Stimulated activated CD4-positive, alpha-beta T cell treated with anti-CD3 and anti-CD28 coated beads, Interleukin-2, amount 100 ng/mL, for 48 hours (primary cell): ENCODE measurements at places on chromosomes 13 and 19.
A peak's percentile ranks its signal among the peaks of the same experiment; 100 is the strongest.

DNA sequence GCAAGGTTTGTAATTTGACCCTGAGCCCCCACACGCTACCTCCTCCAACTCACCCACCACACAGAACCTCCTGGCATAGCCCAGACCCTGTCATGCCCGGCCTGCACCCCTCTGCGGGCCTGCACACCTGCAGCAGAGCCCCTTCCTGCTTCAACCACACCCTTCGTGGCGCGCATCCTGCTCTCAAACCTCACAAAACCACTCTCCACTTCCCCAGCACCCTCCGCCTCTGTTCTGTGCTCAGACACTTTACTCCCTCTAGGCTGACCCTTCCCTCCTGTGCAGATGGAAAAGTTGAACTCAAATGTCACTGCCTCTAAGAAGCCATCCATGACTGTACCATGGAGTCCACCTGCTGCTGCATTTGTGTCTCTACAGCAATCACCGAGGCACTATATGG, 28.5 kb downstream of the FAAP24 start:
- no peak for DNase-seq

GRCh38 chr13:73702419-73703071, 431.7 kb downstream of the KLF12 start:
- DNase-seq: peak; percentile 16

- no peak for DNase-seq
These were observed 4.6 kb downstream of the AP2S1 start for GRCh38 chr19:46845959-46846459.

GRCh38 chr19:15371786-15372380, 7.7 kb downstream of the AKAP8 start:
- DNase-seq: no peak

DNA sequence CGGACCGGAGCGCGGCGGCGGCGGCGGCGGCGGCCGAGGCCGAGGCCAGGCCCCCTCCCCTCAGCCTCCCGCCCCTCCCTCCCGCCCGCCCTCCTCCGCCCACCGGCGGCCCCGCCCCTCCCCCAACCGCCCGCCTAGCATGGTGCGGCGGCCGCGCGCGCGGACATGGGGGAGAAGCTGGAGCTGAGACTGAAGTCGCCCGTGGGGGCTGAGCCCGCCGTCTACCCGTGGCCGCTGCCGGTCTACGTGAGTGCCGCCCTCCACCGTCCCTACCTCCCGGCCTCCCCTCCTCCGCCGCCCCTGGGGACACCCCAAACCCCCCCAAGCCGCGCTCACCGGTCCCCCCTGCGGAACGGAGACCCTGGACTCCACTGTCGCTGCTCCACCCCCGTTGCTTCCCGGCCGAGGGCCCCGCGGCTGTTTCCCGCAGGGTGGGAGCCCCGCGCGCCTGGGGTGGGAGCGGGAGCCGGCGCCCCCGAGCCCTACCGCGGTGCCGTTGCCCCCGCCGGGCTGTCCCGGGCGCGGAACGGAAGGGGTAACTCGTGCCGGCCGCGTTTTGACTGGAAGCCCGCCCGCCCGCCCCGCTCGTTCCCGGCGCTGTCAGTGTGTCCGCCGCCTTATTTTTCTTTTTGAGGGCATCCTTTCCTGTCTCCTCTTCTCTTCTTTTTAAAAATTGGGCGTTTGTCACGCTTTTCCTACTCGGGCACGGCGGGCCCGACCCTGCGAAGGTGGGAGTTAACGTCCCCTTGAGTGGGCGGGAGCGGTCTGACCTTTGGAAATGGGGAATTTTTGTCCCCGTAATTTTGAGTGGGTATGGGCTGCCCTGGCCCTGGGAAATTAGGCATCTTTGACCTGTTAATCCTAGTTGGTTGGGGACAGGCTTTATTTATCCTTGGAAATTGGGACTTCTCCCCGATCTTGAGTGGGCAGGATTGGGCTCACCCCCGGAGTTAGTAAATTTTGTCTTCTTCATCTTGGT, 576 bp downstream of the DOT1L start:
- DNase-seq: no peak

- no peak for DNase-seq
These were observed 223.6 kb downstream of the RGCC start for GRCh38 chr13:41680900-41681299.

DNA sequence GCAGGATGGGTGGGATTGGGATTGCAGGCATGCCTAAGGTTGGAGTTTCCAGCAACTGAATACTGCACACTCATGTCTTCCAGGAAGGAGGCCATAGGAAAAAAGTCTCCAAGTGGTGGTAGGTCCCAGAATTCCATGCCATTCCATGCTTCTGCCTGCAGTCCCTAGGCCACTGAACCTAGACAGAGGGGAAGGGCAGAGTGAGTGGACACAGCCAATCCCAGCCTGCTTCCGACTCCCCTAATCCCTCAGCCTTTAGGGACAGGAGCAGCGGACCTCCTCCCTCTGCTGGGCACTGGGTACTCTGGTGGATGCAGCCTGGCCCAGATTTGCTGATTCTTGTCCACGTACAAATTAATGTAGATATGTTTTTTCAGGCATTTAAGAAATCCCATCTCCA, 17.0 kb downstream of the VSTM2B start:
- no peak for DNase-seq

- DNase-seq: no peak
These were observed 61.6 kb downstream of the CEBPG start for GRCh38 chr19:33434886-33435705.

- DNase-seq: no peak
These were observed 9.5 kb downstream of the KMT2B start for GRCh38 chr19:35727053-35727955.

GRCh38 chr13:102606537-102607309, 9.9 kb downstream of the TPP2 start:
- DNase-seq: no peak

DNA sequence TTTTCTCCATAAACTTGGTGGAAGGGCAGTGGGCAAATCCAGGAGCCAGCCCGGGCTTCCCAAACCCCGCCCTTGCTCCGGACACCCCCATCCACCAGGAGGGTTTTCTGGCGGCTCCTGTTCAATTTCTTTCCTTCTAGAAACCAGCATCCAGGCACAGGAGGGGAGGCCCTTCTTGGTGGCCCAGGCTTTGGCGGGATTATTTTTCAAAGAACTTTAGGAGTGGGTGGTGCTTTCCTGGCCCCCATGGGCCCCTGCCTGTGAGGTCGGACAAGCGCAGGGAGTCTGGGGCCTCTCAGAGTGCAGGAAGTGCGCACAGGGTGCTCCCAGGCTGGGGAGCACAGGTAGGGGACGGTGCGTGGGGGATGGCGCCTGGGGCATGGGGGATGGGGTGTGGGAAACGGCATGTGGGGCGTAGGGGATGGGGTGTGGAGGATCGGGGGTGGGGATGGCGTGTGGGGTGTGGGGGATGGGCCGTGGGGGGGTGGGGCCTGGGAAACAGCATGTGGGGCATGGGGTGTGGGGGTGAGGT, 396 bp downstream of the F7 start:
- no peak for DNase-seq

DNA sequence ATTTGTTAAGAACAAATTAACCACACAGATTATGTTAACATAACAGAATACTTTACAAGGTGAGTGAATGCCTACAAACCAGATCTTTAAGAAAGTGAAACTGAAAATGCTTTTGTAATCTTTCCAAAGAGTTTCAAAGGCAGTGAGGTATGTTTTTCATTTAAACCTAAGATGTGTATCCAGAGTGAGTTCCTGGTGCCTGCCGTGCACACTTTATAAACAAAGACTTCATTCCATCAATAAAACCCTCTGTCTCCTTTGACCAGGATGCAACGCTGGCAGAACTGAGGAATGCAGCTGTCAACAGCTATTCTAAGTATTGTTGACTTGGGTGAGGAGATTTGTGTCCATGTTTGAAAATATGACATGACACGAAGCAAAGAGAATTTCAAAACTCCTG, 344.6 kb downstream of the DNAJC15 start:
- no peak for DNase-seq

- DNase-seq: no peak
These were observed 3.5 kb downstream of the GRK1 start for GRCh38 chr13:113670541-113670940.

- peak; percentile 53 for DNase-seq
These were observed 6.0 kb upstream of the TNFAIP8L1 start for GRCh38 chr19:4633140-4633967.

DNA sequence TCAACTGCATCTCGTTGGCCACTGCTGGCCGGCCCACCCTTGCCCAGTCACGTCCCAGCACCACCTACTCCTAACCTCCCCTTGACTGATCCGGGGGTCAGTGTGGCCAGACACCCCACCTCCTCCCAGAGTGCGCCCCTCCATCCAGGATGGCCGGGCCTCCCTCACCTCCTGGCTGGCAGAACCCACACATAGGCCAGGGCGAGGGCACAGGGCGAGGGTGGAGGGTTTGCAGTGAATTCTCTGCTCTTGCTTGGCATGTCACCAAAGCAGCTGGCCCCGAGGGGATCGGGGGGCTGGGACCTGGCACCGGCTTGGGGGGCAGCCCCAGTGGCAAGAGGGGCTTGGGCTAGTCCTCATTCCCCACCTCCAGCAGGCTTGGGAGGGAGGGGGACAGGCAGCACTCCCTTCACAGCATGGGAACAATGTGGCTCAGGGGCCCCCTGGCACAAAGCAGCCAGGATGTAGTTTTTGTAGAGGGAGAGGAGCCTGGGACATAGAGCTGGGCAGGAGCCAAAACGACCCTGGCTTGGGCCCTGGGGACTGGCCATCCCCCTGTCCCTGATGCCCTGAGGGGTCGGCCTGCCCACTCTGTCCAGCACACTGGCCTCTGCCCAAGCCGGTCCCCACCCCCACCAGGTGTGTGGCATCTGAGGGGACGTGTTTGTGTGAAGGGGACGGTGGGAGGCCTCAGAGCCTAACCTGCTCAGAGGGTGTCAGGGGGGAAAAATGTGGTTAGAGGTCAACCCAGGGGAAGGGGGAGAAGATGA, 28.5 kb upstream of the ASF1B start:
- no peak for DNase-seq

GRCh38 chr13:31172535-31172934, 10.8 kb upstream of the HSPH1 start:
- DNase-seq: no peak

- no peak for DNase-seq
These were observed 539 bp downstream of the DAPK3 start for GRCh38 chr19:3970313-3970807.

DNA sequence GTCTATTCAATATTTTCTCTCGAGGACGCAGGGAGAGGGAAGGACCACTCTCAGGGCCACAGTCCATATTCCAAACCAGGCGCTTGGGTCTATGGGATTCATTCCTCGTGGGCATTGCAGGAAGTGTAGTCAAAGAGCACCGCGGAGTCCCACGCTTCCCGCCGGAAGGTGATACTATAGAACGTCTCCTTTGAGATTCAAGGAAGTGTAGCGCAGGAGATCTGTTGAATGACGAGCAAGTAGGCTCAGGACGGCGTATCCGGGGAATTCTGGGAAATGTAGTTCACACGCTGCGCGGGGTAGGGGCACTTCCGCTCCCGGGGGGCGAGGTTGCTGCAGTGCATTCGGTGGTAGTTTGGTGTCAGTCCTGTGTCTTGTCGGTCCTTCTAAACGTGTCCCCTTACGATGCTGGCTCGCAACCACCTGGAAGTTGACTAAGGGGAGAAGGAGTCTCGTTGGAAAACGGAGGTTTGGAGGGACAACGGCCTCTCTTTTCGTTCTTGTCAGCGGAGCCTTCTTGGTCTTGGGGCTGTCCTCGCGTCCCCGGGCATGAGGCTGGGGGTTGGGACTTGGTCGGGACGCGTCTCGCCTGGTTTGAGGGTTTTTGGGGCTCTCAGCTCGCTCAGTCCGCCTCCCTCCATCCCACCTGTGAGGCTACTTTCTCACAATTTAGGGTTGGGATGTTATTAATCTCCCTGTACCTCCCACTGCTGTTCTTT, at the start of gene ZNF284:
TSS of gene ZNF284 (plus strand) at position 336 of the 719 bp plus-strand sequence. CDS start 4,231 bp downstream, outside the sequence.
- DNase-seq: peak; percentile 68

DNA sequence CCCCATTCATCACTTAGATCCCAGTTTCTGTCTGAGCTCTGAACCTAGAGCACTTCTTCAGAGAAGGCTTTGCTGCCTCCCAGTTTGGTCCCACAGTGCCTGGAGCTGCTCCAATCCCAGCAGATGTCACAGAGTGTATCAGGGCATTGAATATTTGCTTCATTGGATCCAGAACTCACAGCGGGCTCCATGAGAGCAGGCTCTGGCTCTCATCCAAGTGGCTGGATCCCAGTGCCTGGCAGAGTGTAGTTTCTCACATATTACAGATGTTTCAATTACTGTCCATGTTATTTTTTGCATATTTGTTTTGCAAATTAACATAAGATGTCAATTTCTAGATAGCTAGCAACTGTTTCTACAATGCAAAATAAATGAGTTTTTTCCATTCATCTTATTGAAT, 50.6 kb downstream of the MYO16 start:
- no peak for DNase-seq

DNA sequence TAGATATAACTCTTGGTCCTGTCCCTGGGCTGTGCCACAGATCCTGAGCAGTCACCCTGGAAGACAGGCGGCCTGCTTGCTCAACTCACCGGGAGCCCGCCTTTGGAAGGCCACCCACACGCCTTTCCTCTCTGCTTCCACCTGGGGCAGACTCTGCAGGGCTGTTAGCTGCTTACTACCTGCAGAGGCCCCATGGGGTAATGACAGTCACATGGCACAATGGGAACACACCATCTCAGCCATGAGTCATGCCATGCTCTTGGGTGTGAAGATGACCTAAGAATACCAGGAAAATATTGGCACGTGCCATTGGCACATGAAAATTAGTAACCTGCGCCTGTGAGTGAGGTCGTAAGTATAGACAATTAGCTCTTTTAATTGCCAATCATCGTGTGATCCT, 108.6 kb downstream of the COL4A2 start:
- DNase-seq: no peak

DNA sequence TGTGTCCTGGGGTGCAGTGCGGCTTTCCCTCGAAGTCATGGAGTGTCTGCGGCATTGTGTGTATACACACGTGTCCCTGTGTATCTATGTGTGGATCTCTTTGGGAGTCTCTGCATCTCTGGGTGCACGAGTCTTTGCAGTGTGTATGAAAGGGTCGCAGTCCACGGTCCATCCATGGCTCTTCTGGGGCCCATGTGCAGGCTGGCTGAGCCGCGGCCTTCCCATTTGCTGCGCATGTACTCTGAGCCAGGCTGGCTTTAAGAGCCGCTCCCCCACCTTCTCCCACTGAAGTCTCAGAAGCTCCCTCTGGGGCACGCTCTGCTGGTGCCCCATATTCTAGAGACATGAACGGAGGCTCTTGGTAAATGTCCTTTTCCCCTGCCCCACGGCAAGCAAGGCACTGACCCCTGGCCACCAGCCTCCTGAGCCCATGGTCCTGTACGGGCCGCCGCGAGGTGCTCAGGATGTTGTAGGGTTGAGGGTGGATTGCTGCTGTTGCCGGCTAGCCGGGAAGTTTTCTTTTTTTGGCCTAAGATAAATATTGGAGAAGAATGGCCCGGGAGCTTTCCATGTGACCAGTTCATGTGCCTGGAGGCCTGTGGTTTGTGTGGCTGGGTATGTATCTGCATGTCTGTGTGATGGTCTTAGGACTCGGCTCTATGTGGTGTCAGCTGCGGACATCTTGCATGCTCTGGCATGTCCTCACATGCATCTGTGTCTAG, 31.9 kb downstream of the PAK4 start:
- DNase-seq: no peak
